ENCODE measurements at places on chromosomes 3 and 15.
A peak's percentile ranks its signal among the peaks of the same experiment; 100 is the strongest.

DNA sequence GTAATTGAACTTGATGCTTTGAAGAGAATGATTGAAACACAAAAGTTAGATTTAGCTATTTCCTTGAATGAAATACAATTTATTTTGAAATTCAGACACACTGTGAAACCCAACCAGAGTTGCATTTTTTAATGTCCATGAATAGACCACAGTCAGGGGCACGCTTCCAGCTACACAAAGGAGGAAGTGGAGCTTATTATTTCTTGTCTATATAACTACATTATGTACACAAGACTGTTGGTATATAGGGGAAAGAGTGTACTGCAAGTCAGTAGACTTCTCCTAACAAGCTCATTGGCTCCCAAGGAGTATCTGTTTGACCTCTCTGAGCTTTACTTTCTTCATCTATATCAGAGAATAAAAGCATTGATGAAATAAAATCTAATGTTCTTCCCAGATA, 326.2 kb downstream of the RYR3 start:
- DNase-seq: no peak

DNA sequence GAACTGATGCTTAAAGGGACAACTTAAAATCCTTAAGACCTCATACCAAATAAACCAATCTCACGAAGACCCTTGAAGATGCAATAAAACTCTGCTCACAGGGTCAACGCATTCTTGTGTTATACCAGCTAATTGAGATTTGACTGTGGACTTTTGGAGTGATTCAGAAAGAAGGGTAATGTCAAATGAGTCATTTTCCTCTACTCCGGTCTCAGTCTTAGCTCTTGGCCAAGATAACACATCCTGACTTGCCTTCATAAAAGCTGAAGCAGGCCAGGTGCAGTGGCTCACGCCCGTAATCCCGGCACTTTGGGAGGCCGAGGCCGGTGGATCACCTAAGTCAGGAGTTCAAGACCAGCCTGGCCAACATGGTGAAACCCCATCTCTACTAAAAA, 3.8 kb downstream of the PKM start:
- DNase-seq: no peak

DNA sequence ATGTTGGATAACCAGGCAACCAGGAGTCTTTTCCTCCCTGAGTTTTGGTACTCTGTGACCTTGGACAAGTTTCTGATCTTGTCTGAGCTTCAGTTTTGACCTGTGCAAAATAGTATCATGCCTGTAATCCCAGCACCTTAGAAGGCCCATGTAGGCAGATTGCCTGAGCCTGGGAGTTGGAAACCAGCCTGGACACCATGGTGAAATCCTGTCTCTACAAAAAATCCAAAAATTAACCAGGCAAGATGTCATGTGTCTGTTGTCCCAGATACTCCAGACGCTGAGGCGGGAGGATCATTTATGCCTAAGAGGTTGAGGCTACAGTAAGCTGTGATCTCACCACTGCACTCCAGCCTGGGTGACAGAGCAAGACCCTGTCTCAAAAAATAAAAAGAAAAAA, 114.8 kb downstream of the IL12A start:
- DNase-seq: no peak

GRCh38 chr15:58463815-58464650, 32.2 kb downstream of the LIPC start:
- no peak for DNase-seq

- no peak for DNase-seq
These were observed 58.6 kb downstream of the SOX2 start for GRCh38 chr3:181770296-181770695.

DNA sequence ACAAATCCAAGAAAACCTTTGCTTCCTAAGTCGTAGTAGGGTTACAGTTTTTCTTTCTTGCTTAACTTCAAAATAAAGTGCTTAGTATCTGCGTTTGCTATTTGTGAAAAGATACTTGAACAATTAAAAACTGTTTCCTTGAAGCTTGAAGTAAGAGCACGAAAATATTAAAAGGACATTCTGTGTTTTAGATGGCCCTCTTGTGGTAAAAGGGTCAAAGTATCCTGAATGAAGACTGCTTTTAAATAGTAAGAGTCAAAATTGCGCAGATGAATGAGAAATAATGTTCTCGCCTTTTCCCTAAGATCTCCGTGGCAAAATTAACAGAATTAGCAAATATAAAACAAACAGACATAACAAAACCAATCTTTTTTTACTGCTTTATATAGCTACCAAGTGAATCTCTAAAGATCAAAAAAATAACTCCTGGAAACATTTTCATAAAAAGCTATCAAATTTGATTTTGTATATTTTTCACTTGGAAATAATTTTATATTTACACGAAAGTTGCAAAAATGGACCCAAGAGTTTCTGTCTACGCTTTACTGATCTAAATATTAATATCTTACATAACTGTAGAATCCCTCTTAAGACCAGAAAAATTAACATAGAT, 175.4 kb downstream of the MBNL1 start:
- peak; percentile 29 for DNase-seq

GRCh38 chr3:24401811-24402185, 92.9 kb downstream of the THRB start:
- no peak for DNase-seq

- no peak for DNase-seq
These were observed 43.1 kb upstream of the SACM1L start for GRCh38 chr3:45646051-45646585.

DNA sequence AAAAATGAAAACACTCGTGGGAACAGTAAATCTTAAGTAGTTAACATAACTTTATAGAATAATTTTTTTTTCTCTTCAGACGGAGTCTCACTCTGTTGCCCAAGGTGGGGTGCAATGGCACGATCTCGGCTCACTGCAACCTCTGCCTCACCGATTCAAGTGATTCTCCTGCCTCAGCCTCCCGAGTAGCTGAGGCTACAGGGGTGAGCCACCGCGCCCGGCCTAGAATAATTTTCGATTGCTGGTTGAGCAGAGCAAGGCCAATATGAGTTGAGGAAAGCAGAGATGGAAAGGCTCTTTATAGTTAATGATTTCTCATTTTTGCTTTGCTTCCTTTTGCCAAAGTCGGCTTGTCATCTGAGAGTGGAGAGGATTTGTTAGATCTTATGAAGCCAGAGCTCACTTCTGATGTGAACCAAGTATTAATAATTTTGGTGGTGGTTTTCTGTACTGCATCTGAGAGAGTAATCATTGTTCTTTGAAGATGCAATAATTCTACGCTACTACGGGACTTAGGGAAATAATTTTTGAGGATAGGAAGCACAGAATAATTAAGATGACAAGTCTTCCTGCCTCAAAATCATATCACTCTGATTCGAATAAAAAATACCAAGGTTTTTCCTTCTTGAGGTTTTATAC, 1.6 kb upstream of the GOLM2 start:
- DNase-seq: no peak

- DNase-seq: no peak
These were observed 11.4 kb upstream of the SNRPN start for GRCh38 chr15:24943361-24943760.

- DNase-seq: no peak
These were observed 22.2 kb downstream of the STRIT1 start for GRCh38 chr3:155271343-155271613.

- no peak for DNase-seq
These were observed 43.9 kb upstream of the PARP14 start for GRCh38 chr3:122636697-122637096.

- DNase-seq: no peak
These were observed 67.0 kb downstream of the CSNK1G1 start for GRCh38 chr15:64288999-64289398.

DNA sequence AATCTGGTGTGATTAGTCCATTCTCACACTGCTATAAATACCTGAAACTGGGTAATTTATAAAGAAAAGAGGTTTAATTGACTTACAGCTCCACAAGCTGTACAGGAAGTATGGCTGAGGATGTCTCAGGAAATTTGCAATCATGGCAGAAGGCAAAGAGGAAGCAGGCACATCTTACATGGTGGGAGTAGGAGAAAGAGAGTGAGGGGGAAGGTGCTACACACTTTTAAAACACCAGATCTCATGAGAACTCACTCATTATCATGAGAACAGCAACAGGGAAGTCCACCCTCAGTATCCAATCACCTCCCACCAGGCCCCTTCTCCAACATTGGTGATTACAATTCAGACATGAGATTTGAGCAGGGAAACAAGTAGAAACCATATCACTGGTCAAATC, 24.0 kb upstream of the ACP3 start:
- DNase-seq: no peak

DNA sequence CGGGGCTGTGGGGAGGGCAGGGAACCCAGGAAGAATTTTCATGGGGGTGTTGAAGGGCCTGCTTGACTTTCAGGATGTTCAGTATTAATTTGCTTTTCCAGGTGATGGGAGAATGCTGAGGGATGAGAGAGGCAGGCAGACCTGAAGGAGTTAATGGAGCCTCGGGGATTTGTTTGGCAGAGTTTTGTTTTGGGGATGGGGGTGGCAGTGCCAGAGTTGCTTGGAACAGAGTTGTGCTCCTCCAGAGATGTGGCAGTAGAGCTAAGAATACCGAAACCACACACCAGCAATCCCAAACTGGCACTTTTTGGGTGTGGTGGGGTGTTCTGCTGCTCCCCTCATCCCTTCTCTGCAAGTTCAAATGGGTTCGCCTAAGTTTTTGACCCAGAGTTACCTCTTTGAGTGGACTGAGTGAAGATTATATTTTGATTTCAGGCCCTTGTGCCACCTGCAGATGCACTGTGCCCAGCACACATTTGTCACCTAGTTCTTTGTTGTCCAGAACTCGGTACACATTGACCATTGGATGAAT, 1.6 kb downstream of the BOC start:
- no peak for DNase-seq

DNA sequence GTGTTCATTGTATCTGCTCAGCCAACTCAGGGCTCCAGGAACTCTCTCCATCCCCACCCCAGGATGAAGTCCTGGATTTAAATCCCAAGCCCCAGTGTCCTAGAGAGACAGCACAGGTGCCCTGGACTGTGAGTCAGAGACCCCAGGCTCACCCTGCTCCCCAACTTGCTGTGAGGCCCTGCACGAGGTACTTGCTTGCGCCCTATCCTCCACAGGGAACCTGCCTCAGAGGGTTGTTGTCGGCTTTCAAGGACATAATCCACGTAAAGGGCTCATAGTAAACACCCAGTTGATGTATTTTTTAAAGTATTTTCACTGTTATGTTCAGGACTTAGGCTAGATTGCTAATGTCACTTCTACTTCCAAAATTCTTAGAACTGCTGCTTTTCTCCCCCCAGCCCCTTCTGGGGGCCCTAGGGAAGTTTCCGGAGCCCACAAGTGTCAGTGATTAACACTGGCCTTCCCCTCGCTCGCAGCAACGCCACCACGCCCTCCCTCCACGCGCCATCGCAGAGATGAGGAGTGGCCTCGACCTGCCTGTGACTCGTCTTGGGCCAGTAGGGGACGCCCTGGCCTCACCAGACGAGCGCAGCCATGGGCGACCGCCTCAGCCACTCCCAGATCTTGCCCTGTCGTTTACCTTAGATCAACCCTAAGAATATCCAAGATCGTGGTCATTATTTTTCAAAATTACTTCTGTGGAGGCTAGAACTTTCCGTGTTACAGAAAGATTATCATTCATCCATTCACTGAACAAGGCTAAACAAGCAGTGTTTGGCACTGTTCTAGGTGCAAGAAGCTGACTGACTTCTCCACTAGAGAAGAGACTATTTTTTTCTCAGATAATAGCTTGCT, 6.0 kb upstream of the SRP14 start:
- DNase-seq: peak; percentile 81

DNA sequence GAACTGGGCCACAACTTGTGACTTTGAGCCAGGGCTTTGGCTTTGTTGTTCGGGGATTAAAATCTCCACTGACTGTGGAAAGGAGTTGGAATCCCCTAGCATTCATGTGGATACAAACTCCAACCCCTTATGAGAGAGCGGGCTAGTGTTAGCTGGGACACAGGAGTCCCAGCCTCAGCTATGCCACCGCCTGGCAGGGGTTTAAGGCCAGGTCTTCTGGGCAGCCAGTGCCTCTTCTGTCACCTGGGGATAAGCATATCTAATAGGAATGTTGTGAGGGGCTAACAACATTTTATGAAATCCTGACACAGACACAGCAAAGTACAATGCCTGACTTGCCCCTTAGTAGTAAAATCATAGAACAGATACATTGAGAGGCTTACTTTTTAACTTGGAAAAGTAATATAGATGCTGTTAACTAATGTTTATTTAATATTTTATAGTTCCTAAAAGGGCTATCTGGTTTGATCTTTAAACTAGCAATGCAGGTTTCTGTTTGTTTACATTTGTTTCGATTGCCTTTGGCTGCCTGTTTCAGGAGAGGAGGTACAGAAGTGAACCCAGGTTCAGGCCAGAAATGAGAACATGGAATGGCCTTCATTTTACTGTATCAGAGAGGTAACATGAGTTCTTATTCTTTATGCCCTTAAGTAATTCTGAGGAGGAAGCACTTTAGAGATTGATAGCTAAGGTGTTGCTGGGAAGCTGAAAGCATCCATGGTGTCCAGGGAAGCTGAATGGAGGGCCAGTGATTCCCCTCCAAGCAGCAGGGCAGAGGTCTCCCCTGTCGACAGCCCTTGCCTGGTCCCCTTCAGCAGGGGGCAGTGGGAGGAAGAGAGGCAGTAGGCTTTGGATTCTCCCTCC, 8.7 kb downstream of the GPR160 start:
- DNase-seq: no peak

DNA sequence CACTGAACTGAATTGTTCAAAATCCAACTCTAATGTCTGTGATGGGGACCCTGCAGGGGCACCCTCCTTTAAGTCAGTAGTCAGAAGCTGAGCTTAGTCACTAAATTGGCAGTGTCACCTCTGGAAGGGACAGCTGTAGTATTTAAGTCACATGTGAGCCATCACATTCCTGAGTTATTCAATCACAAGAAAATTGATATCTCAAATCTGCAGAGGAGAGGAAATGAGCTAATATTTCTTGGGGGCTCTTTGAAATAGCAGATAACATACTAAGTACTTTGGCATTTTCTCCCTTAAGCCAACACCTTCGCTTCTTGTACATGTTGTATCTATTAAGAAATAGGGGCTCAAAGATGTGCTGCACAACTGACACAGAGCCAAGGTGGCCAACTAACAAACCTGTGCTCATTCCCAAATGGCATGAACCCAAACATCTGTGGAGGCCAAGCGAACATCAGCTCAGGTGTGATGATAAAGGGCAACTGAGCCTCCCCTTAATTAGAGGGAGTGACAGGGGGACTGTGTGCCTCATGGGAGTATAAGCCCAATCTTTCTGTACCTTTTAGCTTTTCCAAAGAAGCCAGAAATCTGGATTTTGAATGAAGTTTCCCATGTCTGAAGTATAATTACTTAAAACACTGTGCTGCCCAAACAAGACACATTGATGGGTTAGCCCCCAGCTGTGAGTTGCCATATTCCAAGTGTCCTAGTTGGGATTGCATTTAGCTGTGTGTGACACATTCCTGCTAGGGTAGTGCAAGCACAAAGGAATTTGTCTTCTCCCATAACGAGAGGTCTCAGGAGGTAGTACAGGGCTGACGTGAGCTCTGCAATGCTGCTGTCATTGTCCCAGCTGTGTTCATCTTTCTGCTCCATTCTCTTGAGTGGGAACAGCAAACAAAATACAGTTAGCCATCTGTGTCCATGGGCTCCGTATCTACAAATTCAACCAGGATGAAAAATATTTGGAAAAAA, 63.3 kb downstream of the ABHD5 start:
- DNase-seq: peak; percentile 49

GRCh38 chr3:195916991-195917390, 8.6 kb upstream of the TNK2 start:
- DNase-seq: no peak

GRCh38 chr15:64681424-64682024, 93.9 kb downstream of the RBPMS2 start:
- peak; percentile 83 for DNase-seq

GRCh38 chr15:61769557-61769956, 290.7 kb downstream of the VPS13C start:
- no peak for DNase-seq
